Stimulated activated CD4-positive, alpha-beta T cell treated with anti-CD3 and anti-CD28 coated beads, Interleukin-15, amount 100 ng/mL, for 1 hour (primary cell): ENCODE measurements at places on chromosomes 16 and 17.
A peak's percentile ranks its signal among the peaks of the same experiment; 100 is the strongest.

- no peak for DNase-seq
Measured at GRCh38 chr17:76493505-76494167, 7.6 kb downstream of the RHBDF2 start.

DNA sequence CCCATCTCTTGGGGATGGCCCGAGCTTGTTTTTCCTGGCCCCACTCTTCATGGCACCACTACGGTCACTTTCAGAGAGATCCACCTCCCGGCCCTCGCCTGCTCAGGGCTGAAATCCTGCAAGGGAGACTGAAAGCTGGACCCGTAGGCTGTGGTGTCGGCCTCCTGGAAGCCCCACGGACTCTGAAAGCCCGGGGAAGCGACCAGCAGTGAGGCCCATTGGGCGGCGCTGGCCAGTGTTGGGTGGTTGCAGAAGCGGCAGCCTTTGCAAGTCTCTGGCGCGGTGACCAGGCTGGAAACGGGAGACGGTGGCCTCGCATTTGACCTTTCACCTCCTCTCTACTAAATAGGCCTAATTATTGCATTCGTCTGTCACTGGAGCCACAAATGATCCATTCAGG is 186.0 kb upstream of the FOXF1 start:
- DNase-seq: no peak

DNA sequence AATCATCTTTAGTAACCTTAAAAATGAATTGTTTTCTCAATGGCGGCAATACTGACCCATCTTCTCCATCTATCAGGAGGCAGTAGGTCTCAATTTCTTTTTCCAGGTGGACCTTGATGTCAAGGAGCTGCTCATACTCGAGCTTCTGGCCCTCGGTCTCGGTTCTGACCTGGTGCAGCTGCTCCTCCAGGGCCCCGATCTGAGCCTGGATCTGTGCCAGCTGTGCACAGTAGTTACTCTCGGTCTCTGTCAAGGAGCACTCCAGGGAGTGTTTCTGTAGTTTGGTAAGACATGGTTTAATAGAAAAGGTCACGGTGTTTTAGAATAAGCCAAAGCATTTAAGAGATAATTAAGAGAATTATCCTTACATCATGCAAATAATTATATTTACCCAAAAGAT is 4.9 kb downstream of the KRT27 start:
- no peak for DNase-seq

DNA sequence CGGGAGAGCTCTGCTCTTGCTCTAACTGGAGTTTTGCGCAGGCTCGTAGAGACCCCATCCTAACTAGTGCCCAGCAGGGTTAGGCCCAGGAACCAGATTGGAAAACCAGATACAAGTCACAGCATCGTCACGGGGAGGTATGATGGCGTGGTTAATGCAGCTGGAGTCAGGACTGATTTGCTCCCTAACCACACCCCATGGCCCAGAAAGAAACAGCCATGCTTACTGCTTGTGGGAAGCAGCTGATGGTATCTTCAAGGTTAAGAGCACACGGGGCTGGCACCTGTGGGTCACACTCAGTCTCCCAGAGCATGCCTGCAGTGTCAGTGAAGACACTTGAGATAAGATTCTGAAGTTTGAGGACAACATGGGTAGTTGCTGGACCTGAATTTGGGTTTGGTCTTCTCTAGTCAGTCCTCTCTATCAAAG is 60.2 kb downstream of the WIPI1 start:
- no peak for DNase-seq

GRCh38 chr17:18985475-18985874 is 19.1 kb downstream of the FAM83G start:
- no peak for DNase-seq

GRCh38 chr17:19940722-19941464 is 36.7 kb downstream of the AKAP10 start:
- no peak for DNase-seq

DNA sequence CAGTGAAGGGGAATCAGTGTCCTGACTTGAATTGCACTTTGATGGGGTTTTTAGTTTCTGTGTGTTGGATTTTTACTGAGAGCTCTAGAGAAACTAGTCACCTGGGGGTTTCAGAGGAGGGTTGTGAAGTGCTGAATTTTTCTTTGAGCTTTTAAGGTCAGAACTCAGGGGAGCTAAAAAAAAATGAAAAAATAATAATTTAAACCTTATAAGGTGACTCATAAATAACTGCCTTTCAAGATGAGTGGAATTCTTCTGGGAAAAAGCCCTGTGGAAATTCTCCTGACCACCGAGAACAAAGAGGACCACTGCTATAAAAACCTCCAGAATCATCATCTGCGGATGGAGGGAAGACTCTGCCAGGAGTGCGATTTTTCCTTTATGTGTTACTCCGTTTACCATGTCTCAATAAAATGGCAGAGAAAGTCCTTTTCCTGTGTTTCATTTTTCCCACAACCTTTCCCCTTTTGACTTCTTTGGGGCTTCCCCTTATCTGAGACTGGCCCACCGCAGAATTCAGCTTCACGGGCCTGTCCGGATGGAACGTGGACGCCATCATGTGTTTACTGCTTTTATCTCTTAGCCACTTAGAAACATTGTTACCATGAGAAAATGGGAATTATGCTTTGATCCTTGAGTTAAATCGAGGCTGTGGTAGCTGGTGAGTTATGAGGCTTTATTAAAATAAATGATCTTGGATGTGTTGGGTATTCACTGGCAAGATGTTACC is 39.7 kb downstream of the RPTOR start:
- no peak for DNase-seq

GRCh38 chr17:19979917-19980770 is 2.5 kb upstream of the AKAP10 start:
- DNase-seq: no peak

DNA sequence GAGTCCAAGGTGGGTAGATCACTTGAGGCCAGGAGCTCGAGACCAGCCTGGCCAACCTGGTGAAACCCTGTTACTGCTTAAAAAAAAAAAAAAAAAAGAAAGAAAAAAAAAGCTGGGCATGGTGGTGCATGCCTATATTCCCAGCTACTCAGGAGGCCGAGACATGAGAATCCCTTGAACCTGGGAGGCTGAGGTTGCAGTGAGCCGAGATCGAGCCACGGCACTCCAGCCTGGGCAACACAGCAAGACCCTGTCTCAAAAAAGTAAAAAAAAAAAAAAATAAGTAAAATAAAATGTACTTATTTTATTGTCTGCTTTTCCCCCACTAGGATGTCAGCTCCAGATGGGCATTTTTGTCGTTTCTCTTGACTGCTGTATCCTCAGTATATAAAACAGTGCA is 107.7 kb downstream of the ABCC1 start:
- no peak for DNase-seq

DNA sequence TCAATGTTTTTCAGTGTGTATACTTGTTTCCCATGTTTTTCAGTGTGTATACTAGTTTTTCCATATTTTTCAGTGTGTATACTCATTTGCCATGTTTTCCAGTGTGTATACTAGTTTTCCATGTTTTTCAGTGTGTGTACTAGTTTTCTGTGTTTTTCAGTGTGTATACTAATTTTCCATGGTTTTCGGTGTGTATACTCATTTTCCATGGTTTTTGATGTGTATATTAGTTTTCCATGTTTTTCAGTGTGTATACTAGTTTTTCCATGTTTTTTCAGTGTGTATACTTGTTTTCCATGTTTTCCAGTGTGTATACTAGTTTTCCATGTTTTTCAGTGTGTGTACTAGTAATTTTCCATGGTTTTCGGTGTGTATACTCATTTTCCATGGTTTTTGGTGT is 152.7 kb upstream of the NOL11 start:
- no peak for DNase-seq

DNA sequence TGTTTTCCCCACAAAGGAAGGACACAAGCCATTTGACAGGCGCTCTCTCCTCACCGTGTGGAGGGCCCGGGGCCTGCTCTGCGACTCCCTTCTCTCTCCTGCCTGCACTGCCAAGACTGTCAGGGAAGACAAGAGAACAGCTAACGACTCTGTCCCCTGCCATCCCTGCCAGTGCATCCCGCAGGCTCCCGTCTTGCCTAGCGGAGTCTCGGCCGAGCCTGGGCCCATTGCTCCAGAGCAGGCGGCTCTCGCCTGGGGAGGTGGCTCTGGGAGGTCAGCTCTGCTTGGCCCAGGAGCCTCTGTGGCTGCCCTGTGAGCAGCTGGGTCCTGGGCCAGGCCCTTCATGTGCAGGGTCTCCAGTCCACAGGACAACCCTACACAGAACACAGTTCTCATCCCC is 53.0 kb downstream of the WNT3 start:
- no peak for DNase-seq

DNA sequence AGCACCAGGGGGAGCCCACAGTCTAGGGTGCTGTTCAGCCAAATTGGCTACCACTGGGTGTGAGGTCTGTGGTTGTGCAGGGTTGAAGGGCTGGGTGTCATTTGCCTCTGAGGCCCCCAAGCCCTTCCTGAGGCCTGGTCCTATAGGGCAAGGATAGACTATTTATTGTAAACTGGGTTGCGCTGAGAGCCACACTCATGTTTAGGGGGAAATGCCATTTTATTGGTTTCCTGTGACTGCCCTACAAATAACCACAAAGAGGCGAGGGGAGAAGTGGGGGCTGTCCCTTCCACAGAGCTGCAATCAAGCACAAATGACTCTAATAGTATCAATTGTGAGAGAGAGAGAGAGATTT is 3.6 kb upstream of the ZCCHC14 start:
- no peak for DNase-seq

GRCh38 chr16:30383521-30383920 is 1.2 kb upstream of the SEPTIN1 start:
- DNase-seq: no peak

GRCh38 chr17:58587713-58588117 is 73.3 kb upstream of the MTMR4 start:
- peak; percentile 38 for DNase-seq

DNA sequence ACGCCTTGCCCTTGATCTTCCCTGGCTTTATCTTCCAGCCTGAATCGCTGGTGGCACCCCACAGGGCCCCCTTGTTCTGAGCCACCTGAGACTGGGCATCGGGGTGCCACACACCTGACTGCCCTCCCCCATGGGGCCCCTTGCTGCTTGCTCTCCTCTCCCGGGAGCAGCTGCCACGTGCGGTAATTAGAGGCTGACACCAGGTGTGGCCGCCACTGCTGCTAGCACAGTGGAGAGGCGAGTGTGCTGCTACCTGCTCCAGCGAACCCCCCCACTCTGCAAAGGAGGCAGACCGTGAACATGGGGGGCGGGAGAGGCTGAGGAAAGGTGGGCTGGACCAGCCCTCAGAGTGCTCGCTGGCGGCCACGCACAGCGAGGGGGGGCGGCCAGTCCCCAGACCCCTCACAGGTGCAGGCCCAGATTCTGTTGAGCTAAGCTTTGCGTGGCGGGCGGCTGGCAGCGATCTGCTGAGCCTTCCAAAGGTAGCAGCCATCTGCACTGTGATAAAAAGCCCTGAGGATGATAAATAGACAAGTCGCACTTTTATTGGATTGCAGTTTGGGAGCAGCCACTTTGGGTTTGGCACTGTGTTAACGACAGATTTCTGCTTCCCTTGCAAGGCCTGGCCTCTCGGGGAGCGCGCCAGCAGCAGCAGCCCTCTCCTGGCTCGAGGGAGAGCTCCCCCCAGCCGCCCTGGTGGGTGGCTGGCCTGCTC is 167.9 kb upstream of the GSE1 start:
- no peak for DNase-seq
